Kidney glomerular epithelial cell (primary cell): ENCODE measurements at places on chromosomes 2 and 18.
A peak's percentile ranks its signal among the peaks of the same experiment; 100 is the strongest.

- peak; percentile 32 for DNase-seq
Observed at GRCh38 chr2:234130777-234131181, 80.3 kb downstream of the SPP2 start.

GRCh38 chr2:58514252-58514651 lies 273.1 kb upstream of the FANCL start:
- no peak for DNase-seq

- no peak for DNase-seq
Observed at GRCh38 chr18:62300359-62300963, 24.6 kb upstream of the TNFRSF11A start.

DNA sequence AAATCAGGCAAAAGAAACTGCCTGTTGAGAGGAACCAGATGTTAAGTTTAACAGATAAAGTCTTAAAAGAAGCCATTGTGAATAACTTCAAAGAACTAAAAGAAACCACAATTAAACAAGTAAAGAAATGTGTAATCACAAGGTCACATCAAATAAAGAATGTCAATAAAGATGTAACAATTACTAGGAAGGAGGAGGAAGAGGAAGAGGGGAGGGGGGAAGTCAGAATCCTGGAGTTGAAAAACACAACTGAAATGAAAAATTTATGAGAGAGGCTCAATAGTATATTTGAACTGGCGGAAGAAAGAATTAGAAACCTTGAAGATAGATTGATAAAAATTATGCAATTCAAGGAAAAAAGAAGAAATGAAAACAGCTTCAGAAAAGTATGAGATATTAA lies 88.4 kb upstream of the CRIM1 start:
- DNase-seq, result no peak

DNA sequence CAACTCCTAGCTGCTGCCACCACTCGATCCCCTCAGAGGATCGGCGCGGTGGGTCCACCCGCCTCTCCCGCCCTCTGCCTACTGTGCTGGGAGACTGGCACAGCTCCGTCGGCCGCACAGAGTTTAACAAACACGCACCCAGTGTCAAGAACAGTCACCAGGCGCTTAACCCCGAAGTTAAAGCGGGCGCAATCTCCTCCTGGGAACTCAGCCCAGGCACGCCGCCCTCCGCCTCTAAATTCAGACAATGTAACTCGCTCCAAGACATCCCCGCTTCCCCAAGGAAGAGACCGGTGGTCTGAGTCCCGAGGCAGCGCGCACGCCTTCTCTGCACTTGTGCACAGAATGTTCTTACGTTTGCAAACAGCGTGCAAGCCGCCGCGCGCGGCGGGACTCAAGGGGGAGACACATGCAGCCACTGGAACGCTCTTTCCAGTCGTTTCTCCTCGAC lies 533 bp downstream of the CXCR4 start:
- DNase-seq, result no peak

GRCh38 chr2:167406558-167406957 lies 518.3 kb downstream of the XIRP2 start:
- no peak for DNase-seq

- DNase-seq, result no peak
Observed at GRCh38 chr2:39027421-39027820, 93.4 kb downstream of the SOS1 start.

DNA sequence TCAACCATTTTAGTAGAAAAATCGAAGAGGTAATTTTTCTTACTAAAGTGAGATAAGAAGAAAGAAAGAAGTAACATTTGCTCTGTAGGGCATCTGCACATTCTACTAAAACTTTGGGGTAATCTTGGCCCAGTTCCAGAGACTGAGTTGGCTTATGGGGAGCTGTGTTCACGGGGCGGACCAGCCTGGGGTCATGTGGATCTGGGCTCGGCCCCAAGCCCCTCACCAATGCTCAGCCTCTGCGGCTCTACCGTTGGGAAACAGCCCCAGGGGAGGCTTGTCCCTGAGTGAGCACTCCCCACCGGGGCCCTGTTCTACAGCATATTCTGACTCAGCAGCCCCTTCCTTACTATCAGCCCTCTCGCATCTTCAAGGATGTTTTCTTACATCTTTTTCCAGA lies 132.3 kb downstream of the RTP5 start:
- DNase-seq, result no peak

GRCh38 chr2:156065912-156066311 lies 266.6 kb downstream of the NR4A2 start:
- no peak for DNase-seq

DNA sequence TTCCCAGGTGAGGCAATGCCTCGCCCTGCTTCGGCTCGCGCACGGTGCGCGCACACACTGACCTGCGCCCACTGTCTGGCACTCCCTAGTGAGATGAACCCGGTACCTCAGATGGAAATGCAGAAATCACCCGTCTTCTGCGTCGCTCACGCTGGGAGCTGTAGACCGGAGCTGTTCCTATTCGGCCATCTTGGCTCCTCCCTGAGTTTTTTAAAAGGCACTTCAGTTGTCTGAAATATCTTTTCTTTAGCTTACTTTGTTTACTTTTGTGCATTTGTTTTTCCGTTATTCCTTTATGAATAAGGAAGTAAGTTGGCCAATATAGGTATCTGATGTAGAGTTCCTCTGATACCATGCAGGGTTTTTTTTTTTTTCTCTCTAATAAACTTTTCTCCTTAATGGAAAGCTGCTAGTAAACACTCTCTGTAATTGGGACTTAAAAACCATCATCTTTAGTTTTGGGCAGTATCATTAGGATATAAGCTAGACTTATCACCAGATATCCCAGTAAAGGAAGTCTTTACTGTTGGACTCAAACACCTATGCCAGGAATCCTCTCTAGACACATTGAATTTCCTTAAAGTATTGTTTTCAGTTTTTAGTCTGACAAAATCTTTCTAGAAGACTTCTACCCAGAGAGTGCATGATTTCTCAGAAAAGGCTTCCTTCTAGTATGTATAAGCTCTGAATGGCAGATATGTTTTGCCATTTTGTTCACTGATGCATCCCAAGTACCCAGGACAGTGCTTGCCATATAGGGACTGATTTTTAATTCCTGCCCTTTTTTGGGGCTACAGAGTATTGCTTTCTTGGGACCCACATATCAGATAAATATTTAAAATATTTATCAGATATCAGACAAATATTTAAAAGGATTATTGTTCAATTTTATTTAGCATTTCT lies 35.8 kb upstream of the DYSF start:
- no peak for DNase-seq

GRCh38 chr2:43420389-43420801 lies 175.4 kb downstream of the THADA start:
- no peak for DNase-seq

GRCh38 chr18:911025-911424 lies 6.4 kb downstream of the ADCYAP1 start:
- no peak for DNase-seq

DNA sequence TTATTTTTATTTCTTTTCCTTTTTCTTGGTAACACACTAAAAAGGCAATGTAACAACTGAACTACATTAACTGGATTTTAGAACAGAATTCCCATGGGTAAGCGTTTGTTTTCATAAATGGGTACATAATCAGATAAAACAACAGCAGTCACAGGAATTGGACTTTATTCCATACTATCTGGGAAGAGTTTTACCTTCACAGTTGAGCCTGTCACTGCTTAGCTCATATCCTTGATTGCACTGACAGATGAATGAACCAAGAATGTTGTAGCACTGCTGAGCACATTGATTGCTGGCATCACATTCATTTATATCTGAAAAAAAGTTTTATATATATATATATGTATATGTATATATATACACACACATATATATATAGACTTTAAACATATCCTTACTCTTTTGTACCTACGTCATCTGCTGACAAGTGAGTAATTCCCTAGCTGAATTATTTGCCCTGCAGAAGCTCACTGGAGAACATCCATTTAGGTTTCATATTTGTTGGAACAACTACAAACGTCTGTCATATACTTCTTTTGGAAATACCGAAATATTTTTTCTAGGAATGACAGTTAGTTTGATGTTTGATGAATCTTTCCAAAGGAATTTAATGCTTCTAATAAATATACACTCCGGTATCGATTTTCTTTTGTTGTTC lies 47.0 kb downstream of the EFEMP1 start:
- no peak for DNase-seq

GRCh38 chr2:18630941-18631340 lies 41.6 kb upstream of the NT5C1B start:
- no peak for DNase-seq

GRCh38 chr2:219736209-219736608 lies 108.8 kb downstream of the SLC4A3 start:
- DNase-seq, result peak; percentile 80

DNA sequence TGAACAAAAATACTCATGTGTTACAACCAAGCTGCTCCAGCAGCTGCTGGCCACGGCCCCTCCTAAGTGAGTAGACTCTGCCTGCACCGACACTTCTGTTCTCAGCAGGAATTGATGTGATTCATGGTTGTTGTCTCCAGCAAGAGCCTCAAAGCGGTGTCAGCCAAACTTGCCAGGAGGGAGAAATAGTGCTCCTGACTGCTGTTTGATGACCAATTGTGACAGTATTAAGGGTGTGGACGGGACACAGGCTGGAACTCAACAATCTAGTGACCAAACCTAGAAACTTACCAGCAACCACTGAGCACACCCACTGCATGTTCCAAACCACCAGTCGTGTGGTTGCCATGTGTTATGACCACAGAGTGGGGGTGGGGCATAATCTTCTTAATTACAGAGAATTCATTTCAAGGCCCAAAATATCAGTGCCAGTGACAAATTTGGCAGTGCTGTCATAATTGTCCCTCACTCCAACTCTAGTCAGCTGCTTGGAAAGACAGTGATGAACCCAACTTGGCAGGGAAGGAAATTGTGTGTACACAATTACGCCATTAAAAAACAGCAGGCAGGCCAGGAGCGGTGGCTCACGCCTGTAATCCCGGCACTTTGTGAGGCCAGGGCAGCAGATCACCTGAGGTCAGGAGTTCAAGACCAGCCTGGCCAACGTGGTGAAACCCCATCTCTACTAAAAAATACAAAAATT lies 30.4 kb downstream of the FBLN7 start:
- no peak for DNase-seq

GRCh38 chr2:226794196-226794661 lies 5.4 kb downstream of the IRS1 start:
- no peak for DNase-seq

GRCh38 chr2:120576509-120577474 lies 158.9 kb upstream of the GLI2 start:
- no peak for DNase-seq

- DNase-seq, result no peak
Observed at GRCh38 chr2:857081-857480, 93.6 kb upstream of the SNTG2 start.

- no peak for DNase-seq
Observed at GRCh38 chr2:171185165-171185818, 24.6 kb upstream of the TLK1 start.

- DNase-seq, result no peak
Observed at GRCh38 chr2:83369601-83370418, 1089.3 kb downstream of the SUCLG1 start.

DNA sequence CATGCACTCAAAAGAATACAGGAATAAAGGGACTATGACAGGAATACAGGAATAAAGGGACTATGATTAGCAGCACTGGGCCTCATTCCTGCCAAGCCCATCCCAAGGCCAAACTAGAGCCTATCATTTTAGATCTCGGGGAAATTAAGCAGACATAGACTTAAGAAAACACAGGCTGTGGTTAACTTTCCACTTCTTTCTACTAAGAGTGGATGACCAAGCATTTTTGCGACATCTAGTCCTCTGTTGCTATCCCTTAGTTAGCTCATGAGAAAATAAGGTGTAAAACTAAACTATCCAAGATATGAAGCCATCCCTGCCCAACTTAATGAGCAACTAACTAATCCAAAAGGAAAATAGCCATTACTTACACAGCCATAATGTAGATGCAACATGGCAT lies 5.9 kb downstream of the LYPD1 start:
- DNase-seq, result no peak

GRCh38 chr2:63048367-63049171 lies 2.1 kb upstream of the OTX1 start:
- DNase-seq, result no peak

- DNase-seq, result no peak
Observed at GRCh38 chr18:3074087-3074486, 61.1 kb upstream of the LPIN2 start.
